CD4-positive, alpha-beta T cell (primary cell): ENCODE measurements at places on chromosomes 3 and 15. TPM values are rescaled to one million over a fixed set of nuclear protein-coding genes. Genes with fewer than 3 reads are reported as not detected.

The FAIM gene
- total RNA-seq: 1.6 TPM

GRCh38 chr15:78716651-78717050 is 75.6 kb upstream of the CHRNB4 start:
- DNase-seq: no peak

GRCh38 chr3:16514755-16515353 is 1.4 kb upstream of the RFTN1 start:
- no peak for DNase-seq

The MUC4 gene
- not detected for total RNA-seq

DNA sequence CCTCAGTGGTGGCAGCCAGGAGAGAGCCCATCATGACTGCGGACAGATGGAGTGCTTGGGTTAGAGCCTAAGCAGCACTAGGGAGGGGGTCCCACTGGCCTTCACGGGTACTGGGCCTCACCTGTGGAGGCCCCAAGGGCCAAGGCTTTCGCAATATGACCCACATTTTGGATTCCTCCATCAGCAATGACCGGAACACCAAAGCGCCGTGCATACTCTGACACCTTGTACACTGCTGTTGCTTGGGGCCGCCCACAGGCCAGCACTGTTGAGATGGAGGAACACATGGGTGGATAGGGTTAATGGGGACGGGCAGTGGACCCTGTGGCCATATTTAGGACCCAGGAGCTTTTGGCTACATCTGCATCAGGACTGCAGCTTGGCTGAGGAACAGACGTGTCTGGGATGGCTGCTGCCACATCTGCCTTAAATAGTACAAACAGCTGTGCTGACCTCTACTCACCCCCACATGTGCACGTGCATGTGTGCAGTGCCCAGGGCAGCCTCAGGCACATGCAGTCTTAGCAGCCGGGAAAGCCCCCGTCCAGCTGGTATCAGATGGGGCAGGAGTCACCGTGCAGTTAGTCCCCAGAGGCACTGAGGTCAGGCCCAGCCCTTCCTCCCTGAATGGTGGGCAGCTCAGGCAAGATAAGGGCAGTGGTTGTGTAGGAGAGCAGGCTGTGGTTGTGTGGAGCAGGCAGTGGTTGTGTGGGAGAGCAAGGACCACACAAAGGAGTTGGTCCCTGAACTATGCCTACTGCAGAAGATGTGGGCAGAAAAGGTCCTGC is 3.3 kb downstream of the NDUFAF3 start:
- no peak for DNase-seq

The SLC9A9 gene
- total RNA-seq: 12.2 TPM
